ENCODE measurements at places on chromosomes 12 and 14.

- DNase-seq, result peak; percentile 18
These were observed 7.3 kb upstream of the BATF start for GRCh38 chr14:75514673-75515628.

DNA sequence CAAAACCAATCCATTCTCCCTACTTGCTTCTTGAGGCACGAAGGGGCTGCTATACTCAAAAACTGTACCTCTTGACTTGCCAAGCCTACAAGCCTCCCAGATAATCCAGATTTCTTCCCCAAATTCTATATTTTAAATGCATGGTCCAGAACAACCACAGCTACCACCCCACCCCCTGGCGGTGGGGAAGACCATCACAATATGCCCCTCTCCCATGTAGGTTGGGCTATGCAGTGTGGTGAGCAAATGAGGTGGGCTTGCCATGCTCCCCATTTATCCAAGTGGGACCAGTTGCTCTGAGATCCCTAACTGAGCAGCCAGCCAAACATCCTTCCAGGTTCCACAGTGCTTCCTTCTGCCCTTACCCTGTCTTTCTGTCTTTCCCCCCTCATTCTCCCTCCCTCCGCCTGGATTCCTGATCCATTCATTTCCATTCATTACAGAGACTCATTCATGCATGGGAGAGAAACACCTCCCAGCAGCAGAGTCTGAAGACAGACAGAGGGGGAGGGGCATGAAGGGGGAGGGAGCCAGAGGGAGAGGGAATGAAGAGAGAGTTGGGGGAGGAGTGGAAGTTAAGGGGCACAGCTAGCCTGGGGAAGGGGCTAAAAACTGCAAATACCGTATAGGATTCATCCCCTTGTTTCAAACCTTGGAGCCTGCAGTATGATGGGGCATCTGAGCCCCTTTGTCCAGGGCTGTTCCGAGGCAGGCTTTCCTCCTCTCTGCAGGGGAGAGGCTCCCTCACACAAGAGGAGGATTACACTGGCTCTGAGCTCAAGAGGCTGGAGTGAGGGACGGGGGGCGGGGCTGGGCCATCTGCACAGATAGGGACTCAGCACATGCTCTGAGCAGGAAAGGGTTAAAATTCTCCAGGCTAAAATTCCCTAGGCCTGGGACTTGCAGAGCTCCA is 4.4 kb downstream of the ZNF219 start:
- peak; percentile 64 for DNase-seq

DNA sequence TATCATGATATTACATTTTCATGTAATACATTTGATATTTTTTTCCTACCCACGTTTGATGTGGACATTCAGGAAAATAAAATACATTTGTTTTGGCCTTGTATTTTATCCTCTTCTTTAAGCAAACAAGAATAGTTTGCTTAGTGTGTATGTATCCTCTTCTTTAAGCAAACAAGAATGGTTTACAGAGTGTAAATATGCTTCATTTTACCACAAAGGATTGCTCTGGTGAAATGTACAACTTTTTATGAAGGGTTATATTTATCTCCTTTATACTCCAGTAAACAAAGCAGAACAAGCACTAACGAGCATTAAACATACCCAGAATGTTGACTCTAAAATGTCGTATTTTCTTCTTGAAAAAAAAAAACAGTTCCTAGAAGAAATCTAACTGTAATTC is 244.7 kb downstream of the KCNH5 start:
- no peak for DNase-seq

GRCh38 chr12:57126561-57126960 is 1.7 kb upstream of the LRP1 start:
- no peak for DNase-seq

DNA sequence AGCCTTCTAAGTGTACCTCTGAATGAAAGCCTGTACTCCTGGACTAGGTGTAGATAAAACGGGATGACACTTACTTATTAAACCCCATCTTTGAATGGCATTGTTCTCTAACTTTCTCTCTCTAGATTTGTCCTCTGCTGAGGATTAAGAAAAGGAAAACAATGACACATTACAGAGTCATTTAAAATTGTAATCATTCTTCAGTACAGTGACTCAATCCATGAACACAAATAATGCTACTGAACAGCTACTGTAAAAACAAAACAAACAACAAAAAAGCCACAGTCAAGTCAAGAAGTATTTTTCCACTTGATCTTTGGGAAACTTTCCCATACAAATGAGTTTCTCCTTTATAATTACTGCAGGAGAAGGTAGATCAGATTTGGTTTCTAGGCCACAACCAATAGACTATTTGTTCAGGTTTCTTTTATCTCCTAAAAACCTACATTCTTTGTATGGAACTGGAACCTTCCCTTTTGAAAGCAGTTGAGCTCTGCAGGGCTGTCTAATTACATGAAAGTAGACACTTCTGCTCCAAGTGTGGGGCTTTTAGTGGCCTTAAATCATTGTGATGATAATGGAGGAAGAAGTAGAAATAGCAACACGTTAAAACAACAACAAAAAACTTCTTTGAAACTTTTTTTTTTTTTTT is 219.1 kb downstream of the ESR2 start:
- DNase-seq, result peak; percentile 22

DNA sequence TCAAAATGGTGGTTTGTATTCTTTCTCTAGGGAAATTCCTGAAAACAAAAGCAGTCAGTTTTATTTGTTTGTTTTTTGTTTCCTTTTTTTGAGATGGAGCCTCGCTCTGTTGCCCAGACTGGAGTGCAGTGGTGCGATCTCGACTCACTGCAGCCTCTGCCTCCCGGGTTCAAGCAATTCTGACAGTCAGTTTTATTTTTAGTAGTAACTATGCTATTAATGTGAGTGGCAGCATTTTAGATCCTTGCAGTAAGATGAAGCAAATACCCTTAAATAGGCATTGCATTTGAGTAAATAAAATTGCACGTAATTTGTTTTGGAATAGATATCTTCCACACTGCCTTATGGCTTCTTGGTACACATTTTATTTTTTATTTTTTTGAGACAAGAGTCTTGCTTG is 23.6 kb downstream of the YY1 start:
- no peak for DNase-seq

DNA sequence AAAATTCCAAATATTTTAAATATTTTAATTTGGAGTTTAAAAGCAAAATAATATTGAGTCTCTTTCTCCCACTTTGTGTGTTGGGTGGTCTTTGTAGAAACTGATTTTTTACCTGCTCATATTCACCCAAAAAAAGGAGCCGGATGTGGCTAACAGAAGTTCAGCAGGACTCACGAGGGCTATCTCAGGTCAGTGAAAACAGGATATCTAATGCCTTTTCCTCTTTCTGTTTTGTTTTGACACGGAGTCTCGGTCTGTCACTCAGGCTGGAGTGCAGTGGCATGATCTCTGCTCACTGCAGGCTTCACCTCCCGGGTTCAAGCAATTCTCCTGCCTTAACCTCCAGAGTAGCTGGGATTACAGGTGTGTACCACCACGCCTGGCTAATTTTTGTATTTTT is 30.8 kb downstream of the COA8 start:
- no peak for DNase-seq

GRCh38 chr12:96295532-96296160 is 101.5 kb downstream of the ELK3 start:
- no peak for DNase-seq

- no peak for DNase-seq
These were observed 98.5 kb upstream of the RASSF8 start for GRCh38 chr12:25859976-25860375.

DNA sequence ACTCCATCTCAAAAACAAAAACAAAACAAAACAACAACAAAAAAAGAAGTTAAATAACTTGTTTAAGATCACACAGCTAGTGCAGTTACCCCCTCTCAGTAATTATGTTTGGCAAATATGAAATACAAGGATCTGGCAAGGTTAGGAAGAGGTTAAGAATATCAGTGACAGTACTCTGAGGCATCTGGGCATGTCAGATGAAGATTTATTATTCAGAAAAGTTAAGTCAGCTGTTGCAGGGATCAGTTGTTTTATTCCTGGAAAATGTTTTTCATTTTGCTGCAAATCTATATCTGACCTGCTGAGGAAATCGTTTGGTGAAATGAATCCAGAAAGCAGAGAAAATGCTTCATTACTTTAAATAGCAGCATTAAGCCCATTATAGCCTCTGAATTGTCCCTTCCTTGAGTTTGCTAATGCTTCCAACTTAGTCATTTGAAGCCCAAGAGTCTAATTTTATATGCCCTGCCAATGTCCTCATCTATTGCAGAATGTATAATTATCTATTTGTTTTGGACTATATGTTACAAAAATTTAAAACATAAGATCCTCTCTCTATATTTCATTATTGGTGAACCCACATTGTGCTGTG is 8.1 kb downstream of the GPX2 start:
- DNase-seq, result no peak

- DNase-seq, result no peak
These were observed 56.6 kb upstream of the SLC6A15 start for GRCh38 chr12:84969226-84969625.

- DNase-seq, result no peak
These were observed 408.5 kb upstream of the RGS6 start for GRCh38 chr14:71523630-71524319.

DNA sequence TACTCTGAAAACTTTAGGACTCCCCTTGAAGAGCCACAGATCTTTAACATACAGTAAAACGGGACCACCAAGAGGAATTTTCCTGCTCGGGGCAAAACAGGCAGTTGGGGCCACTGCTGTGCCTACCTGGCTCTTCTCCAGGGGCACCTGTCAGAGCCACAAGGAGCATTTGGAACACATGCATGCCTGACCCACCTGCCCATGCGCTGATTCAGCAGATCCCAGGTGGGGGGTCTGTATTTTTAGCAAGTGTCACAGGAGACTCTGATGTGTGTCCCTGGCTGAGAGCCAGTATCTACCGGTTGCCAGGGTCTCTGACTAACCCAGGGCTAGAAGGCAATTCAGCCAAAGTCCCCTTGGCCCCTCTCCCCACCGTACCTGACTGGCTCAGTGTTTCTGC is 6.5 kb downstream of the CTDSP2 start:
- DNase-seq, result no peak

DNA sequence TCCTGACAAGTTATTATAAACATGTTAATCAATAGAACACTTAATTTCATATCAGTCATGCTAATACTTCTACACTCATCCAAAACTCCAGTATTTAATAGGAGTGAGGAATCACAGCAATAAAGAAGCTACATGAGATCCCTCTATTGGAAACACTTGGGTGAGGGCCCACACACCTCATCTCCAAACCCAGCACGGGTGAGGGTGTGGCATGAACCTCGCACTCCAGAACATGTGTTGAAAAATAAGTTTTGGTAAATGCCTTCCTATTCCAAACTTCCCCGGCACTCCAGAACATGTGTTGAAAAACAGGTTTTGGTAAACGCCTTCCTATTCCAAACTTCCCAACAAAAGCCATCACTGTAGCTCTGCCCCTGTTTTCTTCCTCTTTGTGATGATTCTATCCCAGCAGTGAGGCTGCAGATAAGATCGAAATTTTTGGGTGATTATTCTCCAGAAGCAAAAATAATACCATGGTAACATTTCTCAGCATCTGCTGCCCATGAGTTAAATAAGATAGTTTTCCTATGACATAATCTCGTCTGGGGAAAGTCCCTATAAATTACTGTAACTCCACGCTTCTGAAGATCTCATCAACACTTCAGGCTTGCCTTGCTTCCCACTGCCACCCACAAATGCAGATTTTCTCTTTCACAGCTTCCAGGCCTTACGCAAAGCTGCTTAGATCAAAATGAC is 24.4 kb upstream of the PTPRB start:
- DNase-seq, result no peak

DNA sequence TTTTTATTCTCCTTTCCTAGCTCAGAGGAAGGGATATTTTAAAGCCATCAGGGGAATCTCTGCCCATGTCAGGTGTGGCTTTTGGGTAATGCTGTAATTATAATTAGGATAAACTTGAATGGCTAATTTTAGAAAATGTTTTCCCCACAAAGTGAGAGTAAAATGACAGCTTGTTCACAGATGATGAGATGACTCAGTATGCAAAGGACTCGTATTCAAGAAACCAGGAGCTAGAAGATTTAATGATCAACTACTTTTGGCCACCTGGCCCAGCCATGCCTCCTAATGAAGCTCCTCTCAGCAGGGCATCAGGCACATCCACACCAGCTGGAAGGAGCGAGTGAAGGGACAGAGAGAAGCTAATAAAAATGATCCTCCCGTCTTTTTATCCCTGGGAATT is 29.0 kb upstream of the PLEKHG7 start:
- no peak for DNase-seq

DNA sequence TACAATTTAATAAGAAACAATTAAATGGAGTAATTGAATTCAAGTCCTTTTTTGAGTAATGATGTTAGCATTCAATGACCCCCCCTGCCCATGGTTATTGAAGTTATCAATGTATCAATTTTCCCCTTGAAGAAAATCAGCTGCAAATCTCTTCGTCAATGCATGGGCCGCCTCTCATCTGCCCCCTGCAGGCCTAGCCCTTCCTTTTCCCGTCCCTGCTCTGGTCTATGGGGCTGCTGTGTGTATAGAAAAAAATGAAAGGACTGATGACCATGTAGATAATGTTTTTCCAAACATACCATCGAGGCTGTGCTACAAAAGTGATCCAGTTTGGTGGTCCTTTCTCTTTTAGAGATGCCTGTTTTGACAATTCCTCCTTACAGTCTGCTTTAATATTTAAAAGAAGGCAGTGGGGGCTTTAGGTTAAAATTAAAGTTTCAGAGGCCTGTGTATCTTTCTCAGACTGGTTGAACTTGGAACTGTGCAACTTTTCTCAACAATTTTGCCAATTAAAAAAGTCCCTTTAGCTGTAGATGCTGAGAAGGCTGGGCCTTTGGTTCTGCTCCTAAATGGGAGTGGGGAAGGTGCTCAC is 98.4 kb downstream of the APAF1 start:
- DNase-seq, result no peak

GRCh38 chr12:124651516-124652273 is 84.3 kb upstream of the NCOR2 start:
- no peak for DNase-seq

DNA sequence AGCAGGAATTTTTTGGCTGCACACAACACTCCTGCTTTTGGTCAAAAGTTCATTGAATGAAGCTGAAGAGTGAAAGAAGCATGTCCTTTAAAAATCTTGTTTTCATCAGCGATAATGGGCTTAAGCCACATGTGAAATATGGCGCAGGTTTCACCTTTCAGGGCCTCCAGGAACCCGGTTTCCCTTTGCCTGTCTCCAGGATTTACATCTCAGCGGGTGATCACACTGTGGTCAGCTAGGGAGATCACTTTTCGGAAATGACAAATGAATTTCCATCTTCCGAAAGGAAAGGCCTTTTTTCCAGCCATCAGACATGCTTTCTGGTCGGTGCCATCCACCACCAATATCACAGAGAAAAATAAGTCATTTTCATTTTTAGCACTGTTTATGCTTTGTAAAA is 727.1 kb upstream of the TBX3 start:
- no peak for DNase-seq

DNA sequence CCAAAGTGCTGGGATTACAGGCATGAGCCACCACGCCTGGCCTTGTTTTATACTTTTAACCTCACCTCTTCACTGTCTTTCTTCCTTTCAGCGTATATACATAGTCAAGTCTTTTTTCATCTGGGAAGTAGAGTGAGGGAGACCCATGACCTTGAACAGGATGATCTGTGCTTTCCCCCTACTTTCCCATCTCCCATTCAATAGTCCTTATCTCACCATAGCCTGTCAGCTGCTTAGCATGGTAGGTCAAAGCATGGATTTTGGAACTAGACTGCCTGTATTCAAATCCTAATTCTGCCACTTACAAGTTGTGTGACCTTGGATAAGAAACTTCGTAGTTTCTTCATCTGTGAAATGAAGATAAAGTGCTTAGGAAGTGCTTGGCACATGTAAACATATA is 96.4 kb upstream of the MON2 start:
- DNase-seq, result no peak

- DNase-seq, result no peak
These were observed 16.2 kb downstream of the MAPKAPK5 start for GRCh38 chr12:111858186-111858585.

Data from foreskin melanocyte (primary cell).